Muscle of arm (tissue), 14 donors: ENCODE measurements at places on chromosomes 13 and 19. TPM values are rescaled to one million over a fixed set of nuclear protein-coding genes. Genes with fewer than 3 reads are reported as not detected.

The TMEM190 gene
- not detected for polyA plus RNA-seq

DNA sequence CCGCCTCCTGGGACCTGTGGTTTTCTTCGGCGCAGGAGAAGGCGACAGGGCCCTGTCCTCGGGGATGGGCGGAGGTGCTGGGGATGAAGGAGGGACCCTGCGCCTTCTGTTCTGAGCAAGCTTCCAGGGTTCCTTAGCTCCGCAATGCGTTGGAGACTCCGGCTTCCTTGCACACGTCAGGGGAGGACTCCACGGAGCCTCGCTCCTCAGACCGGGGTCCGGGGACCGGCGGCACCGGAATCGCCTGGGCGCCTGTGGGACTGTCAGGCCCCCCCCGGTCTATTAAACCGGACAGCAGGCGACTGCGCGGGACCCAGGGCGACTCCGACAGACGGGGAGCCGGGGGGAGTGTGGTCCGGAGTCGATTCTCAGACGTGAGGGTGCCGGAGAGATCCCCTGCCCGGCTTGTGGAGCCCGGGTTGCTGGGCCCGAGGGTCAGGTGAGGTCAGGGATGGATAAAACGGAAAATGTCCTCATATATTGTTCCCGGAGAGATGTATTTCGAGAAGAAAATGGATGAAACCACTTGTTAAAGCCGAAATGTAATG, 227.4 kb downstream of the TEX29 start:
- DNase-seq: no peak

DNA sequence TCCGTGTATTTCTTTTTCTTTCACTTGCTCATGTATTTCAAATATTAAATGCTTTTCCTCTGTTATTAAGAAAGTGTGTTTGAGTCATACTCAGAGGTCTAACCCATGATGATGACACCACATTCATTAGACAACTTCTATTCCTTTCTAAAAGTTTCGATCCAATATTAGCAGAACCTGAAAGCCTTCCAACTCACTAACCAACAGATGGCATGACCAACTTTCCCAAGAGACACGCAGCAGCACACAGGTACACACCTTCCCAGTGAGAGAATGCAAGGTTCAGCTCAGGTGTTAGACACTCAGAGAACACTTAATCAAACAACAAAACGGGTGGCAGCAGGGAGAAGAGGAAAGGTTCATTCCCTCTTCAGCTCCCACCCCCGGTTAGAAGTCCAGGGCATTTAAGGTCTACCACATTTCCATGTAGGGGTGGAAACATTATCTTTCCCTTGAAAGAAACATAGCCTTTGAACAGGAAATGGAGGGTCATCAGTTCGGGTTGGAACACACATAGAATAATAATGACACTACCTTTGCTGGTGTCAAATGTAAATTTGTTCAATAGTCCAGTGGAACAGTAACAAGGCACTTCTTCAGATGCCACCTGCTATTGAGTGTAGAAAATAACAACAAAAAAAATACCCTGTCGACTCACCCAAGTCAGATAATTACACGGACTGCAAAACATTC, 404.2 kb downstream of the COG6 start:
- DNase-seq: no peak

DNA sequence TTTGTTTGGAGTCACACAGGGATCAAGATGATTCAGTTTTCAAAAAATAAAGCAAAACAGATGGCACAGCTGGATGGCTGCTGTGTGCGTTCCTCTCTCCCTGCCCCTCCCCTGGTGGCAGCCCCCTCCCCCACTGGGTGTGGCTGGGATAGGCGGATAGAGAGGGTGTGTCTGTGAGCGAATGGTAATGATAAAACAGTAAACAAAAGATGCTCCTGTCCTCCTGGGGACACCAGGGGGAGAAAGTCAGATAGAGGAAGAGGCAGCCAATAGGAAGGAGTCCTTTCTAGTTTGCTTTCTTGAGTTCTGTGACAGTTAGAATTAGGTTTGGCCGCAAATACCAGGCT, 6.5 kb downstream of the TMEM255B start:
- DNase-seq: no peak
